Stimulated activated CD8-positive, alpha-beta memory T cell treated with anti-CD3 and anti-CD28 coated beads, Interleukin-4, amount 100 ng/mL, for 4 hours (primary cell): ENCODE measurements at places on chromosomes 7 and 10.

GRCh38 chr7:44217223-44217714, 16.5 kb downstream of the YKT6 start:
- no peak for DNase-seq

DNA sequence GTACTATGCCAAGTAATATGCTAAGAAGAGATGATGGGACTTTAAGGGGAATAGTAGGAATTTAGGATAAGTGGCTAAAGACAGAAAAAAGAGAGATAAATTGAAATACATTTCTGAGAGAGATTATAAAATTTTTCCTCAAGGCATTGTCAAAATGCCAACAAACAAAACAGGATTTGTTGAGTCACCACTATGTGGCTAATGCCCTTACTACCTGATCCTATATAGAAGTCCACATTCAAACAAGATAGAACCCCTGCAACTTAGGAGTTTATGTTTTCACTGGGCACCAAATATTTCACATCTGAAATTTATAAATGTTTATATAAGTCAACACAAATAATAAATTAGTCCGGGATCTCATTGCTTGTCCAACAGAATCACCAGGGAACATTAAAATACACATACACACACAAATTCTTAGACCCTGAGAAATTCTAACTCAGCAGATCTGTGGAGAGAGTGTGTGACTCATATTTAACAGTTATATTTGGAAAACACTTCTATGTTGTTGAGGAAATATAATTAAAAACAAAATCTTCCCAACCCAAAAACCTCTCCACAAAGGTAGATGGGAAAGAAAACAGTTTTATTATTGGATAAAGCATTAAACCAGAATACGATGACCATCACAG, 154.3 kb downstream of the PPP1R3A start:
- no peak for DNase-seq

DNA sequence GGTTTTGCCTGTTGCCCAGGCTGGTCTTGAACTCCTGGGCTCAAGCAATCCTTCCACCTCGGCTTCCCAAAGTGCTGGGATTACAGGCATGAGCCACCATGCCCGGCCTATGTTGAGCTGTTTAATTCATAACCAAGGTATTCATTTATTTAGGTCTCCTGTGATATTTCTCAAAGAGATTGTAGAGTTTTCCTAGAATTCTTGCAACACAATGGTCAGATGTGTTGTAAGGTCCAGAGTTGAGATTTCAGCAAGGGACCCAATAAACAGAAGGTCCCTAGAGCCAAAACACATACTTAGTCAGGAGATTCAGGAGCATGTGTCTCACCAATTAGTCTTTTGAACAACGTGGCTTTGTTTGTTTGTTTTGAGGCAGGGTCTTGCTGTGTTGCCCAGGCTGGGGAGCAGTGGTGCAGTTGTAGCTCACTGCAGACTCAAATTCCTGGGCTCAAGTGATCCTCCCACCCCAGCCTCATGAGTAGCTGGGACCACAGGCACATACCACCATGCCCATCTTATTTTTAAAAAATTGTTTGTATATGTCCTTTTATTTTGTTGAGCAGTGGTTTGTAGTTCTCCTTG, 321.3 kb upstream of the GALNT17 start:
- DNase-seq, result no peak

- no peak for DNase-seq
These were observed 19.0 kb upstream of the AGMO start for GRCh38 chr7:15580604-15581351.

DNA sequence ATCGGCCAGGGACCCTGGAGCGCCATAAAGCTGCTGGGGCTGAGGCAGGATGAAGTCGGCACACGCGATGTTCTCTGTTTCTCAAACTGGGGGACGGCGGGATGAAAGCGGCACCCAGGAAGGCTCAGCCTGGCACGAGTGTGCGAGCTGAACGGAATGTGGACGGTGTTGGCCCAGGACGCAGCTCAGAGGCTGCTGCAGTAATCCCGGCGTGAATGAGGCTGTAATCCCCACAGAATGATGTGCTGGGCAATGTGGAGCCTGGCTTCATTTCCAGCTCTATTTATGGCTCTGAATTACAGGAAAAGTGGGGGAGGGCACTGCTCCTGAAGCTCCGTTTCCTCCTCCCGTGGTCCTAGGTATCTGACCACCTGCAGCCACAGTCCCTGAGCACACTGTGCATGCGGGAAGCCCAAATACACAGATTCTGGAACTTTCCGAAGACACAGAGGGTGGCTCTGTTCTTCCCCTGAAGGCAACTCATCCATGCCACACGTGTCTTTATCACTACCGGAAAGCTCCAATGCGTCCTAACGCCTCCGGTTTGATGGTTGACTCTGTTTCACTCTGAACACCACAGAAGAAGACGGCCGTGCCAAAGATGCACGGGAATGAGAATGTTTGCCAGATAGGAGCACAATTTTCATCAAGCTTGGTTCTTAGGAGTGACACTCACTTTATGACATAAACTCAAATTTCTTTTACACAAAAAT, 37.6 kb downstream of the KLF6 start:
- no peak for DNase-seq

- DNase-seq, result no peak
These were observed 96.8 kb downstream of the DKK1 start for GRCh38 chr10:52410916-52411315.

DNA sequence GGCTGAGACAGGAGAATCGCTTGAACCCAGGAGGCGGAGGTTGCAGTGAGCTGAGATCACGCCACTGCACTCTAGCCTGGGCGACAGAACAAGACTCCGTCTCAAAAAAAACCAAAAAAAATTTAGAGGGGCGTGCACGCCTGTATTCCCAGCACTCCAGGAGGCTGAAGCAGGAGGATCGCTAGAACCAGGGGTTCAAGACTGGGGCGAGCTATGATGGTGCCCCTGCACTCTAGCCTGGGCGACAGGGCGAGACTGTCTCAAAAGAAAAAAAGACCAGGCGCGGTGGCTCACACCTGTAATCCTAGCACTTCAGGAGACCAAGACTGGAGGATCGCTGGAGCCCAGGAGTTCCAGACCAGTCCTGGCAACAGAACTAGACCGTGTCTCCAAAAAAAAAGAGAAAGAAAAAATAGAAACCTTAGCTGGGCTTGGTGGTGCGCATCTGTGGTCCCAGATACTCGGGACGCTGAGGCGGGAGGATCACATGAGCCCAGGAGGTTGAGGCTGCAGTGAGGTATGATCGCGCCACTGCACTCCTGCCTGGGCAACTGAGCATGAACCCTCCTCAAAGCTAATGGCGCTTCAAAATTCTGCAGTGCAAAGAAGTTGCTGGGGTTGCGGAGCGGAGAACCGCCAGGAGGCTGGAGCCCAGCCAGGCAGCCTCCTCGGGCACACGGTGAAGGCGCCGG, 382 bp upstream of the MBLAC1 start:
- DNase-seq, result no peak

DNA sequence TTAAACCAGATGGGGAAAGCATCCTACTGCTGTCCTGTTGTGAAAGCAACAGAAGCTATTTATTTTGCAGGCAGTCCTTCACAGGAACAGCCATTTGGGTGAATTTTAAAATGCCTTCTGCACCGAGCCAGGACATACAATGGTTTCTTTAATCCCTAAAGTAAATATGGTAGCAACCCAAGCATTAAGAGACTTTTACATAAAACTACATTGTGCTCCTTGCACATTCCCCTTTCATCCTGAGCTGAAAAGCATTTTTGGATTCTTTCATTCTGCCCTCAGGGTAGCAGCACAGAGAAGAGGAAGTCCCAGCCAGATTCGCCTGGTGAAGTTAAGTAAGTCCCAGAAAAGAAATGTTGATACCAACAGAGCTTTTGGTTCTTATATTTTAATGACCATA, 84.0 kb upstream of the FAM3C start:
- no peak for DNase-seq

DNA sequence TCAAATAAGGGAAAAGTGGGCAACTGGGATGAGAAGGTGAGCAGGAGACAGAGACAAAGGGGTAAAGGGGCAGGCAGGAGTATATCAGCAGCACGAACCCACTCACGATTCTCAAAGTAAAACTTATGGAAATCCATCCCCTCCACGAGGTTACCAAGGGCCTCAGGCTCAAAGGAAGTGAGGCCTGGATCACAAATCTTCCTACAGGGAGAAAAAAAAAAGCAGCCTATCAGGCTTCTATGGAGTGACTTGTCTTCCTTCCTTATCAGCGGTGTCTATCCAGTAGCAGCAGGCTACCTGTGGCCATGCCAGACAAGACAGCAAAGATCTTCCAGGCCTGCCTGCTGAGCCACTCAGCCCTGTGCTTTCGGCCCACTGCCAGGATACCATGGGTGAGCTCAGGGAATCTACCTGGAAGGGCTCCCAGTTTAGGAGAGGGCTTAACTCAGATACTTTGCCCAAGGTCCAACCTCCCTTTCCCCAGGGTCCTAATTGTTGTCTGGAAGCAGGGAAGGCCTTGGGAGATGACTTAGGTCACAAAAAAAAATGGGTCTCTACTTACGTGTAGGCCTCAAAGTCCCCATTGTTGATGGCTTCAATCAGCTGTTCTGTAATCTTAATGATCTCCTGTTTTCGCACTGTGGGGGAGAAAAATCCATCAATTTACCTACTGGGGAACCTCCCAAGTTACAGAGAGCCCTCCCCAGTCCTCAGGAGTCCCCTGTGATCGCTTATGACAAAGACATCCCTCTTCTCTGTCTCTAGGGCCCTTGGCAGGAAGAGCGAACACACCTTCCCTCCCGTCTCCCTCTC, 5.7 kb upstream of the NDST2 start:
- no peak for DNase-seq

DNA sequence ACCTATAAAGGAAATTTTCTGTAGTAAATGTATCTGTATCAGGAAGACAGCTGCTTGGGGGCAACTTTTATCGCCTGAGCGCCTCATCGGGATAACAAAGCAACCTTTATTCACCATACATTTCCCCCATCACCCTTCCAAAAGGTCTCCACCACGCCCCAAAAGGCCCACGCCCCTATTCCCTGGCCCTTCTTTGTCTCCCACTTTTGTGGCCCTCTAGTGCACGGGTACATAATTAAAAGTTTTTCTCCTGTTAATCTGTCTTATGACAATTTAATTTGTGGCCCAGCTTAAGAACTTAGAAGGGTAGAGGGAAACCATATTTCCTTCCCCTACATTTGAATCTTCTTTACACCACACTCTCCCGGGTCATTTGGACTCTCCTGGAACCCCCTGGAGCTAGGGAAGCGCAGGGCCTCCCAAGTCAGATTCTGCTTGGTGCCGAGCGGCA, 625 bp downstream of the RP9 start:
- DNase-seq, result no peak

DNA sequence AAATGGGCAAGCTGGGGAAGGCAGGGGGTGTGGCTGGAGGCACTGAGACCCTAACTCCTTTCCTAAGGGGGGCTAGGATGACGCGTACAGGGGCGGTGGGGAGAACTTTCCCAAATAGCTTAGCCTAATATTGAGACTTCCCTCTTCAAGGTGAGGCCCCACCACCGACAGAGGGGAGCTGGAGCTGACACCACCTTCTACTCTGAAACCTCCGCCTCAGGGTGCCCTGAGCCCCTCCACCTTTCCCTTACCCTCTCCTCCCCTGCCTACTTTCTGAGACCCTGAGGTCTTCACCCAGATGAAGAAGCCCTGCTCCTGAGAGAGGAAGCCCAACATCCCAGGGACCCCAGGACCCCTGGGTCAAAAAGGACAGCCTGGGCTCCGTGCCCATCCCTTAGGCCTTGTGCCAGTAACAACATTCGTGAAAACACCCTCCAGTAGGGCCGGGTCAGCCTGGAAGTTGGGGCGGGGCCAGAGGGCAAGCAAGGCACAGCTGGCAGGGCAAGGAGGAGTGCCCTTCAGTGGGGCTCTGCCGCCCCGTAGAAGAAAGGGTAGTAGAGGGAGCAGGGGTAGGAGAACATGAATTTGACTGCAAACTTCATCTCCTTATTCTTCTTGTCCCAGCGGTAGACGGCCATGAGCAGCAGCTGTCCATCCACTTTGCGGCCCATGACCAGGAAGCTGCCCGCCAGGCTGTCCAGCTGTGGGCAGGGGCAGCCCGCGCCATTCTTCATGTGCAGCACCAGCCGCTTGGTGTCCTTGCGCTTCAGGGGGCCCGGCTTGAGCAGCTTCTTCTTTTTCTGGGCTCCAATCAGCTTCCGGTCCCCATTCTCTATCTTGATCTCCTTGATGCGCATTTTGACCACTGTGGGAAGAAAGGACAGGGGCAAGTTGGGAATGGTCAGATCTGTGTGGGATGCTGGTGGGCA, 4.5 kb downstream of the SFRP5 start:
- DNase-seq, result no peak

DNA sequence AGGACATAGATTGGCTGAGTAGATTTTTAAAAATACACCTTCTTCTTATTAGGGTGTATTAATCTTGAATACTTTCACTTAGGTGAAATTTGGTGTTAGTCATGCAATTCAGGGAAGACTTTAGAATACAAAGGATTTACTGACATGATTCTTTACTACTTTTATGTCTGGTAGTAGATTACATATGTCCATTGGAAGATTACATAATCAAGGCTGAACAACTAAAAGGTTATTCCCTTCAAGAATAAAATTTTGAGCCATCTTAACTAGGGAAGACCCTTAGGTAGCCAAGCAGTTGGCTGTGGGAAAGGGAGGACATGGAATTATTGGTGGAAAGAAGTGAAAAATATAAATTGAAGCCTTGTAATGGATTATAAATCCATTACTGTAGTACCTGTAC, 165.0 kb downstream of the ITGB1 start:
- DNase-seq, result no peak

- DNase-seq, result no peak
These were observed 6.9 kb upstream of the MYOF start for GRCh38 chr10:93488956-93489528.

- no peak for DNase-seq
These were observed 188.6 kb downstream of the CXCL12 start for GRCh38 chr10:44196336-44196735.

GRCh38 chr7:46131916-46132795, 211.1 kb upstream of the IGFBP3 start:
- DNase-seq, result no peak

DNA sequence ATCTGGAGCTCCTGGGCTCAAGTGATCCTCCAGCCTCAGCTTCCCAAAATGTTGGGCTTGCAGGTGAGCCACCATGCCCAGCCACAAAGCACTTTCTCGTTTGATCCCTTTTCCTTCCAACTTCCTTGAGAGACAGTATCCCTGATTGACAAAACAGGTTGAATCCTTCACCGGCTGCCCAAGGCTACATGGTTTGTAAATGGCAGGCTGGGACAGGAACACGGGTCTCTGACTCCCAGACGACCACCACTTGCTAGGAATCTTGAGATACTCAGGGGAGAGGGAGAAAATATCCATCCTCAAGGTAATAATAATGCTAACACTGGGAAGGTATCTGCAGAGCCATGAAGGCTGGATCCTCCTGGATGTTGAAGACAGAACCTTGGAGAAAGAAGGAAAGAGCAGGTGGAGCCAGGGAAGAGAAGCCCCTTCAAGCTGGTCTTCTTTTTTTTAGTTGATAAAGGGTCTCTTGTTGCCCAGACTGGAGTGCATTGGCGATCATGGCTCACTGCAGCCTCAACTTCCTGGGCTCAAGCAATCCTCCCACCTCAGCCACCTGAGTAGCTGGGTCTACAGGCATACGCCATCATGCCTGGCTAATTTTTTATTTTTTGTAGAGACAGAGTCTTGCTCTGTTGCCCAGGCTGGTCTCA, 19.8 kb downstream of the MMRN2 start:
- no peak for DNase-seq
